HT-29 (cell line): ENCODE measurements at places on chromosomes 13 and 19.

- DNase-seq: no peak
These were observed 33.8 kb downstream of the ZFR2 start for GRCh38 chr19:3835055-3835435.

- DNase-seq: no peak
These were observed 570.5 kb upstream of the GPC6 start for GRCh38 chr13:92656103-92656502.

GRCh38 chr19:33661336-33661735, 39.6 kb downstream of the CHST8 start:
- DNase-seq: no peak

- no peak for DNase-seq
These were observed 26.3 kb downstream of the SHANK1 start for GRCh38 chr19:50693064-50693975.

GRCh38 chr13:53220038-53220437, 191.4 kb downstream of the OLFM4 start:
- no peak for DNase-seq

DNA sequence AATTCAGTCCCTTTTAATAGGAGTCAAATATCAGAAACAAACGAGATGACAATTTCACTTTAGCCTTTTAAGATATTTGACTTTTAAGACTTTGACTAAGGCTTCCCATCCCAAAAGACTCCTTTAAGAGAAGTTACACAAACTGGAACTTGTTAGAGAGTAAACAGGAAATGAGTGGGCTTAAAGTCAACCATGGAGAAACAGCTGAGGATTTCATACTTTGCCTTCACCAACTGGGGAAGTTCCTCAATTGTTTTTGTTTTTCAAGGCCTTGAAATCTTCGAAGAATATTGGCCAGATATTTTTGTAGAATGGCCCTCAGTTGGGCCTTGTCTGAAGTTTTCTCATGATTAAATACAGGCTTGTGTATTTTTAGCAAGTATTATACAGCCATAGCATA, 227.3 kb downstream of the POU4F1 start:
- DNase-seq: no peak

DNA sequence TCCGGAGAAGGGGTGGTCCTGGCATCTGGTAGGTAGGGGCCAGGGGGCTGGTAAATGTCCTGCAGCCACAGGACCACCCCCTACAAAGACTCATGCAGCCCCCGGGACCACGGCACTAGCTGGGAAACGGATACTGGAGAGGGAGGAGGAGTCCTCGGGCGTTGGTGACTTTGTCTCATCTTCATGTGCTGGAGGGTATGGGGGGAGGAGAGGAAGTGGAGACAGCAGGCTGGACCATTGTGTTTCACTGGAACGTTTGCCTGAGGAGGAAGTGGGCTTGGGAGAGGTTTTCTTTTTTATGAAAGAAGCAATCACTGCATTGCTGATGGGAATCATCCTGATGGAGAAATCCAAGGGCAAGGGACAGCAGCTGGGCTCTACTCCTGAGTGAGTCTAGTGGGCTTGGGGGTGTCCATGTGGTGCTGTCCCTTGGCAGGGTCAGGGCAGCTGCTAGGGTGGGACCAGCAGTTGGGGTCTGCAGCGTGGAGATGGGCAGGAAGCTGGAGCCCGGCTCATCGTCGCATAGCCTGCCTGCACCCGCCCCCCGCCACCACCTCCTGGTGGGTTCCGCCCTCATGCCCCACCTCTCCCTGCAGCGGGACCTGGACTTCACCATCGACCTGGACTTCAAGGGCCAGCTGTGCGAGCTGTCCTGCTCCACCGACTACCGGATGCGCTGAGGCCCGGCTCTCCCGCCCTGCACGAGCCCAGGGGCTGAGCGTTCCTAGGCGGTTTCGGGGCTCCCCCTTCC, 1.7 kb upstream of the ADM5 start:
- no peak for DNase-seq

DNA sequence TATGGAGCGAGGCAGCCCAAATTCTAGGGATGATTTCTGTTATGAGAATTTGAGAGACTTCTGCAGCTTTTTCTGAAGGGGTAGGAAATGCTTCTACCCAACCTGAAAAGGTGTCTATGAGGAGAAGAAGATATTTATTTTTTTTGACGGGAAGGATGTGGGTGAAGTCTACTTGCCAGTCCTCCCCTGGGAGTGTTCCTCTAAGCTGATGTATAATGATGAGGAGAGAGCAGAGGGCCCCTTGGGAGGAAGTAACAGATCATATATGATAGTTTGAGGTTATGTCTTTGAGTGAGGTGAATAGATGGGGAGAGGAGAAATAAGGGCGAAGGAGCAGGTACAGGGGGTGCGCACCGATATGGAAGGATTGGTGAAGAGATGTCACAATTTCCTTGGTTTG, 910.6 kb upstream of the SLITRK5 start:
- no peak for DNase-seq

DNA sequence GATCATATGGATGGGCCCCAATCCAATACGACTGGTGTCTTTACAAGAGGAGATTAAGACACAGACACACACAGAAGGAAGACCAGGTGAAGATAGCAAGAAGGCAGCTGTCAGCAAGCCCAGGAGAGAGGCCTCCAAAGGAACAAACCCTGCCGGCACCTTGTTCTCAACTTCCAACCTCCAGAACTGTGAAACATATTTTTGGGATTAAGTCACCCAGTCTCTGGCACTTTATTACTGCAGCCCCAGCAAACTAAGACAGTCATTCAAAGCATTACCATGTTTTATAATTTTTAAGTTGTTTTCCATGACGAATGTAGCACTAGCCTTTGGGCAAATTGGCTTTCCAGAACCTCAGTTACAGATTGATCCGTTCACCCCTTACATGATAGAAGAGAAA, 11.3 kb downstream of the STARD13 start:
- DNase-seq: no peak

DNA sequence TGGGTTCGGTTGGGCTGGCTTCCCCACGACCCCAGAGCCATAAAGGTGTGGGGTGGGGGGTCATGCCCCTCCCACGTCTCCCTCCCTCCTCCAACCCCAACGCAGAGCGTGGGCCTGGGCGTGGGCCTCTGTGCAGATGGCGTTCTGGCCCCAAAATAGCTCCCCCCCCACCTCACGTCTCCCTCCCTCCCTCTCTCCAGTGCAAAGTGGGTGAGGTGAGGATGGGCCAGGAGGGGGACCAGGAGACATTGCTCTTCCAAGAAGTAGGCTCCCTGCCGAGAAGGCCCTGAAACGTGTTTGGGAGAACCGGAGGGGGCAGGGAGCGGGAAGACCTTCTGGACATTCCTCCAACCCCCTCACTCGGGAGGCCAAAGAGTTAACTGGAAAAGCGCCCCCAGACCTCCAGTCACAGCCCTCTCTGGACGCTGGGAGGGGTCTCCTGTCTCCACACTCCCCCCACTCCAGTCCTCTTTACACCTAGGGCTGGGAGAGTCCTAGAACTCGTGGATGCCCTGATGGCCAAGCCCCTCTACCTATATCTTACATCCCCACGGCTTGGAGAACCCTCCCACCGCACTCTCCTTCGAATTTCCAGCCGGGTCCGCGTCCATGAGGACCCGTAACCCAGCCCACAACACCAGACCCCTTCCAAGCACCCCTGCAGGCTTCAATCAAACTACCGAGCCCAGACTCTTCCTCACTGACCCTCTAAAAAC, 855 bp downstream of the UNC13A start:
- no peak for DNase-seq

DNA sequence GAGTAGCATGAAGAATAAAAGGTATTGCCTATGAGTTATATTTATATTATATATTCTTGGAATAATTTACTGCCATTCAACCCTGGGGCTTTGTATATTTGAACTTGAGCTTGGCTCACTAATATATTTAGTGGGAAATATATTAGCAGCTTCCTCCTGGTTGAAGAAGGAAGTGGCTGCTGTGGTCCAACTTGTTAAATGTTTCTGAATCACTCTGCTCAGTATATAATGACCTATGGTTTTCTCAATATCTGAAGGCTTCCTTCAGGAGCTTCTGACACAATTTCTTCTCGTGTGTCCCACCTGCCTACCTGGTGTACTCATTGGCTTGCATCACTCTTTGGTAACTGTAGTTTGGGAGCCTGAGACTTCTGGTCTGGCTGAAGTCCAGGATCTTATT, 646.4 kb downstream of the TBC1D4 start:
- no peak for DNase-seq

- DNase-seq: no peak
These were observed 615.5 kb upstream of the KLHL1 start for GRCh38 chr13:70723732-70724131.

DNA sequence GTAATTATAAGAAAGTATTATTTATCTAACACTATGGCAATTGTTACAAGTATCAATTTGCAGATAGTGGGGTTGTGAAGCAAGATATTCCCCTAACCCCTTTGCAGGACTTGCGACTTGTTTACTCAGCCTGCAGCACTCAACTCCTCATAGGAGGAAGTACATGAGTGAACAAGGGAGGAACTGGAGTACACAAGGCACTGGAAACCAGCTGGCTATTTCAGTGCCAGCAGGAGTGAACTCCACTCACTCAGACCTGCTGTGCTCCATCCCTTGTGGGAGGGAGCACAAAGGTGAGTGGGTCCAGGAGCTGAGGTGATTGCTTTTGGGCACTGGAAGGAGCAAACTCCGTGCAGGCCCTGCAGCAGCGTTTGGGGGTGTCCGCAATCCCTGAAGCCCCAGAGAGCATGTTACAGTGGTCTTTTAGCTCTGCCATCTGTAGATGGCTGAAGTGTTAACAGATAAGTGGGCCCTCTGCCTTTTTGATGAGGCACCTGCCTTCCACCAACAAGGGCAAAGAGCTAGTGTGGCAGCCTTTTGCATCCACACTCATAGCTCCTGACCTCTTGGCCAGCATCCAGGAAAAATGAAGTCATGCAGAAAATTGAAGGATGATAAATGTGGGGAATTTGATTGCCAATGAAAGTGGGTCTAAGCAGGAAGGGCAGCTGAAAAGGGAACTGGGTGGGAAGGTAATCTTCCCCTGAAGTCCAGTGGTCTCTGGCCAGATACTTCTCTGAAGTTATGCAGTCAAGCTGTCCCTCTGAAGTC, 802.2 kb upstream of the MIR17HG start:
- DNase-seq: no peak

GRCh38 chr19:825897-826644, 1.6 kb upstream of the AZU1 start:
- no peak for DNase-seq

DNA sequence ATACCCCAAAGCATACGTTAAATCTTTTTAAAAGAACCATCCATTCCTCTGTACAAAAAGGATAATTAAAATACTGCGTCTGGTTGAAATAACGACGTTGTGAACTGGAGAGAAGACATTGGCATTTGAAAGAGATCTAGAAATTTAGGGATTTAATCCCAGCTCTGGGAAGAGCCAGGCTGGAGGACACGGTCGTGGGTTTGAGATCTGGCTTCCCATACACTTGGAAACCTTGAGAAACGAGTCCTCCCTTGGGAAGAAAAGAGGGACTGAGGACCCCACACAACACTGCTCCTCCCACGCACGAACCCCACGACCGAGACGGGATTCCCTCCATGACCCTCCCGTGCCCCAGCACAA, 625 bp downstream of the ZNF709 start:
- DNase-seq: no peak

DNA sequence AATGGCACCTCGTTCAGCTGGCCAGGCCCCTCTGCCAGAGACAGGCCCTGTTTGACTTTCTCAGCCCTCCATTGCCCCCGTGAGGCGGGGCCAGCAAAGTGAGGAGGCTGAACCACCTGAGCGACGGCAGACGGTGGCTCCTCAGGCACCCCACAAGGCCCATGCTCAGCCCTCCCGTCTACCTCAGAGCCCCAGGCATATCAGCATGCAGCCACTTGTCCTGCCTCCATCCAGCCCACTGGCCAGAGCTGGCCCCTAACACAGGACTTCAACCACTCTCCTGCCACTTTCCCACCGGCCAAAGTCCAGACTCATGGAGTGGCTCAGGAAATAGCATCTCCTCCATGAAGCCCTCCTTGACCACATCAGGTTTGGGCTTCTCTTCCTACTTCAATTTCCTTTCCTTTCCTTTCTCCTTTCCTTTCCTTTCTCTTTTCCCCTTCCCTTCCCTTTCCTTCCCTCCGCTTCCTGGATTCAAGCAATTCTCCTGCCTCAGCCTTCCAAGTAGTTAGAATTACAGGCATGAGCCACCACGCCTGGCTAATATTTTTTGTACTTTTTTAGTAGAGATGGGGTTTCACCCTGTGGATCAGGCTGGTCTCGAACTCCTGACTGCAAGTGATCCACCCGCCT, 9.3 kb downstream of the SLC7A10 start:
- no peak for DNase-seq

DNA sequence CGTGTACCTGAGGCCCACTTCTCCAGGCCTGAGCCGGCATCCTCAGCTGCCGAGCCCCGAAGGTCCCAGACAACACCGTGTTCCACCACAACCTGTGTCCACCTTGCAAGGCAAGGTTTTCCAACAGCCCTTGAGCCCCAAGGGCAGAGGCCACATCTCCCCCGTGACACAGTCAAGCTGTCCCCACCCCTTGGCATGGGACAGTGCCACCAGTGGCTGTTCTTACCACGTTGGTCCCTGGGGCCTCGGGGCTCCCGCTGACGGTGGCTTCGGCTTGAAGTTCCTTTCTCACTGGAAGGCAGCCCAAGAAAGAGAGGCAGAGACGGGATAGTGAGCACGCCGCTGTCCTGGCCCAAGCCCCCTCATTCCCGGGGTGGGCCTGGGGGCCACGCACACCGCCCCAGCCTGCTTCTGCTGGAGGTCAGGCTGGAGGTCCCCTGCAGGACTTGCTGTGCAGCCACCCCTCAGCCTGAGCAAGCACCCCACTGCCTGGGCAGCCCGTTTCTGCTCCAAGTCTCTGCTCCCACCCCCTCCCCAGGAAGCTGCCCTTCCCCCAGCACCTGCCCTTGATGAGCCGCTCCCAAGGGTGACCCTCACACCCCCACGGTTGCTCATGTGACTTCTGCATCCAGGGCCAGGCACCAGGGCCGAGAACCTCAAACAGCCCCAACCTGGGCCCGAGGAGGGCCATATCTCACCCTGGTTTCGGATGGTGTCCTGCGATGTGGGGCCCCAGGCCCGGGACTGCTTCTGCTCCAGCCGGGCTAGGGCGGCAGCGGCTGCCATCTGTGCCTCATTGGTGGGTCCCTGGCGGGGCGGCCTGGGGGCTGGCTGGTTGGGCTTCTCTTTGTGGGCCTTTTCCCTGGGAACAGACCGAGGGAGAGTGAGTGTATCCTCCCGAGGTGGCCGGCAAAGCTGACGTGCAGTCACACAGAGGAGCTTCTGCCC, 4.1 kb downstream of the UBXN6 start:
- DNase-seq: no peak

GRCh38 chr19:3975637-3976087, 4.8 kb upstream of the DAPK3 start:
- DNase-seq: no peak

DNA sequence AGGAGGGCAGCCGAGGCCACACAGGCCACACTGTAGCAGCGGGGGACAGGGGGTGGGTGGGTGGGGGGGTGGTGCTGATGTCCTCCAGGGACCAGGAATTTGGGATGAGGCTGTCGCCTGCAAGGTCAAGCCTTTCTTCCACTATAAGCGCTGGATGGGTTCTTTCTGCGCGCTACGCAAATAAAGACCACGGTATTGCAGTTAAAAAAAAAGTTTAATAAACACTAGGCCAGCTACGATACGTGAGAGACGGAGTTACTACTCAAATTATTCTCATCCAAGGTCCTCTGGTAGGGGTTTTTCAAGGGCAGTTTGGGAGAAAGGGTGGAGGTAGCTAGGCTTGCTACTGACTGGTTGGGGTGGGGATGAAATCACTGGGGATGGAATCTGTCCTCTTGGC, 508 bp upstream of the ZNF44 start:
- DNase-seq: no peak
